SJCRH30 (cell line): ENCODE measurements at places on chromosomes 11 and 22. TPM values are rescaled to one million over a fixed set of nuclear protein-coding genes. Genes with fewer than 3 reads are reported as not detected.
A peak's percentile ranks its signal among the peaks of the same experiment; 100 is the strongest.

- no peaks in the 10 kb centered on the region for H3K4me1 ChIP-seq
- DNase-seq: no peak
- H3K27me3 ChIP-seq: no peaks in the 10 kb centered on the region
Measured at GRCh38 chr11:74844072-74844471, 95.4 kb downstream of the RNF169 start.

DNA sequence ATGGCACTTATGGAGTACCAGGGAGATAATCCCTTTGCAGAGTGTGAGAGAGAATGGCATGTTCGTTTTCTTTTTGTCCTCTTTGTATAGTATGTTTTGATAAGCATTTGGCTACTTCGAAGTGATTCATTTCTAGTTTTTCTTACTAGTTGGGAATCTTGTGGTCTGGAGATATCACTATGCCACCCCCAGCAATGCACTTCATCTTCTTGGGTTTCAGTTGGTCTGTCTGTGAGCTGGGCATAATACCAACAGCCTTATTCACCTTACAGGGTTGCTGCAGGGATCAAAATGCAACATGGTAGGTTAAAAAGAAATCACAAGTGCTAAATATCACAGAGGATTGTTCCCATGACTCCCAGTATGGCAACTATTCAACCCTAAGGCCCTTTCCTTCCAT, 387.8 kb upstream of the CADM1 start:
- no peaks in the 10 kb centered on the region for H3K27me3 ChIP-seq
- H3K27ac ChIP-seq: no peak overlapping the region
- no peak for DNase-seq
- no peak overlapping the region for H3K4me3 ChIP-seq

DNA sequence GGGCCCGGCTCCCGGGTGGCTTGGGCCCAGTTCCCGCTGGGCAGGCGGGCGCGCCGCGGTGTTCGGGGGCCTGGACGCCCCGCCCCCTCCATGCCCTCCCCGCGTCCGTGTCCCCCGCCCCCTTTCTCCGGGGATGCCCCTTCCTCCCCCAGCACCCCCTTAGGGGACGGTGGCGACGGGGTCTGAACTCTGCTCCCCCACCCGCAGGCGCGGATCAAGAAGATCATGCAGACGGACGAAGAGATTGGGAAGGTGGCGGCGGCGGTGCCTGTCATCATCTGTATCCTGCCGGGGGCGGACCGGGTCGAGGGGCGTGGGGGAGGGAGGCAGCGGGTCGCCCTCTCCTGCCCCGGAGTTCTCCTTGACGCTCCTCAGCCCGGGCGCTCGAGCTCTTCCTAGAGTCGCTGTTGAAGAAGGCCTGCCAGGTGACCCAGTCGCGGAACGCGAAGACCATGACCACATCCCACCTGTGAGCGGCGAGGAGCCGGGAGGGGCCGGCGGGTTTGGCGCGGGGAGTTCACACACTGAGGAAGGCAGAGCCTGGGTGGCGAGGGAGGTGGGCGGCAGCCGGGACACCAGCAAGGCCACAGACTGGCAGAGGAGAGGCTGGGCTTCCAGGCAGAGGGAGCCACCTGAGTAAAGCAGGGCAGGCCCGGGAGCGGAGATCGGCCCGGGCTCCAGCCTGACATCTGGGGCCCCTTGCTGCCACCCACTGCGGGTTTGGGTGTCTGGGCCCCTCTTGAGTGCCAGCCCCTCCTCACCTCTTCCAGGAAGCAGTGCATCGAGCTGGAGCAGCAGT, 546 bp downstream of the DRAP1 start:
- peak overlapping the region; percentile 84 for H3K4me3 ChIP-seq
- no peaks in the 10 kb centered on the region for H3K36me3 ChIP-seq
- no peaks in the 10 kb centered on the region for H3K27me3 ChIP-seq

DNA sequence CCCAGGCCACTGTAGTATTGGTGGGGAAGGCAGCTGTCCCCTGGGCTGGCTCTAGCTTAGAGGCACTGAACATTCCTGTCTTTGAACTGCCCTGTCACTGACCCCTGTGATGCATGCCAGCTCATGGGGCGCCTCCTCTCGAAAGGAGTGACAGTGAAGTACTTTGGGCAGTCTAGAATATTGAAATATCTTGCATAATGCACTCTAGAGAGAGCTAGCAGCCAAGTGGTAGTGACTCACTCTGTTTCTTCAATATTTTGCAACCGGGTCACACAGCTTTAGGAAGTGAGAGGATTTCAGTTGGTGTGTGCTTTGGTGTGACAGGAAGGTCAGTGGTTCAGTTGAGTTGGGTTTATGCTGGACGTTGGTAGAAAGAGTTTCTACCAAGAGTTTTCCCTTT, 35.5 kb upstream of the ST14 start:
- peaks cover 2% of the 10 kb centered on the region; the same call in 1 of the 2 replicates for H3K36me3 ChIP-seq
- H3K27me3 ChIP-seq: no peaks in the 10 kb centered on the region
- H3K27ac ChIP-seq: no peak overlapping the region

DNA sequence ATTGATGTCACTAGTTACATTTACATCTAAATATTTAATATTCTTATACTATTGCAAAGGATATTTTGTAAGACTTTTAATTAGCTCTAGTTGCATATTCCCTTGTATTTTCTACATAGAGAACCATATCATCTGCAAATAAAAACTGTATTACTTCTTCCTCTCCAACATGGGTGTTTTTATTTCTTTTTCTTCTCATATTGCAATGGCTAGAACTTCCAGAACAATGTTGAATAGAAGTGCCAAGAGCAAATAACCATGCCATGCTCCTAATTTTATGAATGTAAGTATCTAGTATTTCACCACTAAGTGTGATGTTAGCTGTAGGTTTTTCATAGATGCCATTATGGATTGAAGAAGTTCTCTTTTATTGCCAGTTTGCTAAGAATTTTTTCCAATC, 321.8 kb upstream of the NCAM1 start:
- no peak overlapping the region for H3K27ac ChIP-seq
- H3K27me3 ChIP-seq: no peaks in the 10 kb centered on the region
- no peaks in the 10 kb centered on the region for H3K36me3 ChIP-seq
- H3K4me3 ChIP-seq: no peak overlapping the region
- peaks cover 34% of the 10 kb centered on the region for H3K4me1 ChIP-seq
- DNase-seq: no peak

- peak overlapping the region; percentile 72 for H3K4me3 ChIP-seq
- H3K36me3 ChIP-seq: no peaks in the 10 kb centered on the region
- H3K4me1 ChIP-seq: peaks cover 9% of the 10 kb centered on the region; the same call in 1 of the 2 replicates
- no peaks in the 10 kb centered on the region for H3K27me3 ChIP-seq
- H3K27ac ChIP-seq: no peak overlapping the region
- no peak for DNase-seq
Measured at GRCh38 chr11:111937461-111937769, 272 bp downstream of the DIXDC1 start.

DNA sequence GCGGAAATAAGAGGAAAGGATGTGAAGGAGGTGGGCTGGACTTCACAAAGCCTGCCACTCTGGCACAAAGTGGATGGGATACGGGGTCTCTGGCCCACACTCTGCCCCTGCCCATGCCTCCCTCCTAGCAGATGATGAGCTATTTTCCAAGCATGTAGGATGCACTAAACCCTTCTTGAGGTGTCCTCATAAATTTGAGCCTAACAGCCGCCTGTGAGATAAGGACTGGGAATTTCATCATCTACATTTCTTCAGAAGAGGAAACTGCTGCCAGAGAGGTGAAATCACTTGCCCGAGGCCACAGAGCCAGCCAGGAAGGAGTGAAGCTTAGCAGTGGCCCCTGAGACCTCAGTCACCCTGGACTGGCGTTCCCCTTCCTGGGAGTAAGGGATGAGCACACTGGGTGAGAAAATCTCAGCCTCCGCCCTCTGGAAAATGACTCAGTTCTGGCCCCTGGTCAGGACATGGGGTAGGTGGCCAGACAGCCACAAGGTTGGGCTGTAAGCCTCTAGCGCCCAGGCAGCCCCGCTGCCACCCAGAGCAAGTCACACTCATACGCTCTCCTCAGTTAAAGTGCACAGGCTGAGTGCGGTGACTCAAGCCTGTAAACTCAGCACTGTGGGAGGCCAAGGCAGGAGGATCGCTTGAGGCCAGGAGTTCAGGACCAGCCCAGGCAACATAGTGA, 27.9 kb downstream of the MB start:
- H3K4me1 ChIP-seq: peaks cover 46% of the 10 kb centered on the region
- no peak overlapping the region; the same call in 1 of the 2 replicates for H3K27ac ChIP-seq
- H3K36me3 ChIP-seq: no peaks in the 10 kb centered on the region
- DNase-seq: peak; percentile 53
- no peak overlapping the region for H3K4me3 ChIP-seq
- no peaks in the 10 kb centered on the region for H3K27me3 ChIP-seq

- H3K36me3 ChIP-seq: no peaks in the 10 kb centered on the region
- H3K4me3 ChIP-seq: no peak overlapping the region
- no peaks in the 10 kb centered on the region for H3K27me3 ChIP-seq
- H3K27ac ChIP-seq: no peak overlapping the region
- no peak for DNase-seq
Measured at GRCh38 chr22:24291515-24292201, 21.0 kb downstream of the SPECC1L start.

VPS51 gene
- total RNA-seq: 59.6 and 86.6 TPM in 2 replicates

DNA sequence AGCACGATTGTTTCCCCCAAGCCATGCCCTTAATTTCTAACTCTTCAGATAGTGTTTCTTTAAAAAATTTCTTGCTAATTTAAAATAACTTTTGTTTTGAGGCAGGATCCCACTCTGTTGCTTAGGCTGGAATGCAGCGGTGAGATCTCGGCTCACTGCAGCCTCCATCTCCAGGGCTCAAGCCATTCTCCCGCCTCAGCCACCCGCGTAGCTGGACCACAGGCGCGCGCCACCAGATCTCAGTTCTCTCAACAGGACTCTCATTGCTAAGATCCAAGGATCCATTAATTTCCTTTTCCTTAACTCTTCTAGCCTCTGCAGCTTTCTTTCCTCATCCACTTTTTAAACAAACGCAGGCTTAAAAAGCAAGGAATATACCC, 327 bp upstream of the MED17 start:
- H3K4me3 ChIP-seq: peak overlapping the region; percentile 90
- H3K36me3 ChIP-seq: peaks cover 5% of the 10 kb centered on the region

DNA sequence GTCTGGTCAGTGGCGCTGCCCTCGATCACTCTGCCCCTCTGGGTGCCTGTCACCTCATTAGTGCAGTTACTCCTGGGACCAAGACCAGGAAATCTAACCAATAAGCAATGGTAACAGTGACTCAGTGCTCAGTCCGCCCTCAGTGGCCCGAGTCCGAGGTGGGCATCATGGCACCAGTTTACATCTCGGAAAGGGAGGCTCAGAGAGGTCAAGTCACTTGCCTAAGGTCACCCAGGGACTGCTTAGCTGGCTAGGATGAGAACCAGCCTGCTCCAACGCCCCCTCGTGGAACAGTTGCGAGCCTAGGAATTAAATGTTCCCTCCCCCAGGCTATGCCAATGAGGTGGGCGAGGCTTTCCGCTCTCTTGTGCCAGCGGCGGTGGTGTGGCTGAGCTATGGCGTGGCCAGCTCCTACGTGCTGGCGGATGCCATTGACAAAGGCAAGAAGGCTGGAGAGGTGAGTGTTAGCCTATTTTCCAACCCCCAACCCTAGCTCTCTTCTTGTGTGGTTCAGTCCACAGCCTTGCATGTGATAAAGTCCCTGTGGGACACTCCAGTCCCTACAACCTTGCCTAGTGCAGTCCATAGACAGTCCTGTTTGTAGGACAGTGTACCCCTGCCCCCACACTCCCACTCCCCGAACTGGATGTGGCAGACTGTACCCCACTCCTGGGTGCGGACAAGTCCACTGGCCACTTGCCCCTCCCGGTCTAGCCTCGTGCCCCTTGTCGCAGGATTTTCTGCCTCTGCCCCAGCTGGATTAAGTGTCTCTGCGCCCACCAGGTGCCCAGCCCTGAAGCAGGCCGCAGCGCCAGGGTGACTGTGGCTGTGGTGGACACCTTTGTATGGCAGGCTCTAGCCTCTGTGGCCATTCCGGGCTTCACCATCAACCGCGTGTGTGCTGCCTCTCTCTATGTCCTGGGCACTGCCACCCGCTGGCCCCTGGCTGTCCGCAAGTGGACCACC, 1.1 kb downstream of the MTFP1 start:
- DNase-seq: peak; percentile 36
- H3K27me3 ChIP-seq: no peaks in the 10 kb centered on the region
- H3K36me3 ChIP-seq: no peaks in the 10 kb centered on the region
- no peak overlapping the region for H3K27ac ChIP-seq

DNA sequence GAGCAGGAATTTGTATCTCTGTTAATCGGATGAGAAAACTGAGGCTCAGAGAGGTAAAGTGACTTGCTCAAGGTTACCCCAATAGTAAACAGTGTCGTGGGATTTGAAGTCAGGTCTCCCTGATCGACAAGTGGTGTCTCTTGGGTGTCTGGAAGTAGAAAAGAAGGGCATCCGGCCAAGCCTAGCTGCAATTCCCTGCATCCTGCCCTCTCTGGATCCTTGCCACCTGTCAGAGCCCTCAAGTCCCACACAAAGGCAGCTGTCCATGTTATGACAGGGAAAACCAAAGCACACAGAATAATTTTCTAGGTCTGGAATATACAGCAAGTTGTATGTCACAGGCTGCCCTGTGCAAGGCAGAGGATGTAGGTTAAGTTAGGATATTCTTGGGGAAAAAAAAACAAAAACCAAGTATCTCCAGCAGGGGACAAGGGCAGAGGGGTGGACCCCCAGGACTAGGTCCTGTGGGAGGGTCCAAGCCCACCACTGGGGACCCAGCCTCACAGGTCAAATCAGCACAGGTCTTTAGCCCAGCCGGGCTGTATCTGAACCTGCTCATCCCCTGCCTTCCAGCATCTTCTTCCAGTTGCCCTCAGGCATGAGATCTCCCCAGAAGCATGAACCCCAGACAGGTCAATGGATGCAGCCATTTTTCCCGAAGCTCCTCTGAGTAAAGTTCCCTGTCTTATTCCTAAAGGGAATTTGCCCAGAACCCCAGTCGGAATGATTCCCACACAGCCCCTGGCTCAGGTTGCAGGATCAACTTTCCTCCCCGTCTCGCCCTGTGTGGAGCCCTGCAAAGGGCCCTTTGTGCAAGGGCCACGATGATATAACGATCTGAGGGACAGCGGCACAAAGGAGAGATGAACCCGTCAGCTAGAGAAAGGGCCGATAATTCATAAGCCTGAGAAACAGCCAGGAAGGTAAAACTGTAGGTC, 15.0 kb downstream of the USH1C start:
- no peaks in the 10 kb centered on the region for H3K36me3 ChIP-seq
- peak; percentile 94 for DNase-seq
- H3K4me3 ChIP-seq: peak overlapping the region; percentile 37
- no peaks in the 10 kb centered on the region for H3K27me3 ChIP-seq
- peaks cover 40% of the 10 kb centered on the region for H3K4me1 ChIP-seq

- H3K36me3 ChIP-seq: no peaks in the 10 kb centered on the region
- H3K27ac ChIP-seq: no peak overlapping the region
- H3K4me3 ChIP-seq: no peak overlapping the region
- peaks cover 14% of the 10 kb centered on the region for H3K4me1 ChIP-seq
- no peaks in the 10 kb centered on the region for H3K27me3 ChIP-seq
- no peak for DNase-seq
Measured at GRCh38 chr11:77406396-77406795, 67.5 kb downstream of the PAK1 start.

GRCh38 chr11:102155676-102156075, 45.4 kb downstream of the YAP1 start:
- no peaks in the 10 kb centered on the region for H3K36me3 ChIP-seq
- no peak overlapping the region for H3K4me3 ChIP-seq
- H3K27me3 ChIP-seq: no peaks in the 10 kb centered on the region
- peak; percentile 6 for DNase-seq
- no peak overlapping the region for H3K27ac ChIP-seq

GRCh38 chr11:9266132-9266736, 1.1 kb upstream of the DENND5A start:
- H3K27ac ChIP-seq: no peak overlapping the region
- H3K27me3 ChIP-seq: no peaks in the 10 kb centered on the region
- peak overlapping the region; percentile 99 for H3K4me3 ChIP-seq
- no peaks in the 10 kb centered on the region for H3K36me3 ChIP-seq
- no peak for DNase-seq
